CD4-positive, alpha-beta T cell (primary cell): ENCODE measurements at places on chromosomes 5 and 9. TPM values are rescaled to one million over a fixed set of nuclear protein-coding genes. Genes with fewer than 3 reads are reported as not detected.

DNA sequence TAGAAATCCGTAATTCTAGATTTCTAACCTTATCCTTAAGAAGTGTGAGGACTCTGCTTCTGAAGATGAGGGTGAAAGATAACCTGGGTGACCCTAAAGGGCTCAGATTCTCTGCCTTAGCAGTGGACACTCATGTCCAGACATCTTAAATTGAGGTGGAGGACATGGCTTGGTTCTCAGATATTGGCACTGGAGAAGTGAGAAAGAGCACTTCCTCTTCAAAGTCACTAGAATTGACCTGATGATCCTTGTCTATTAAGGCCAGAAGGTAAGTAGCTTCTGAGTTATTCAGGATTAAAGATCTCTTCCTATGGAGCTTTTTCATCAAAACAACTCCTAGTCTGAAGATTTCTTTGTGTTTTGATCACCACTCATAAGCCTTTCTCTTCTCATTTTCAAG, 54.8 kb downstream of the C9 start:
- H3K4me1 ChIP-seq, result no peaks in the 10 kb centered on the region
- no peak overlapping the region for H3K27ac ChIP-seq
- no peaks in the 10 kb centered on the region for H3K36me3 ChIP-seq
- H3K4me3 ChIP-seq, result no peak overlapping the region

- no peak overlapping the region for H3K4me3 ChIP-seq
- H3K36me3 ChIP-seq, result no peaks in the 10 kb centered on the region
- DNase-seq, result no peak
- H3K27ac ChIP-seq, result no peak overlapping the region
- no peaks in the 10 kb centered on the region for H3K27me3 ChIP-seq
Measured at GRCh38 chr5:166188501-166189325, 2102.7 kb upstream of the WWC1 start.

DNA sequence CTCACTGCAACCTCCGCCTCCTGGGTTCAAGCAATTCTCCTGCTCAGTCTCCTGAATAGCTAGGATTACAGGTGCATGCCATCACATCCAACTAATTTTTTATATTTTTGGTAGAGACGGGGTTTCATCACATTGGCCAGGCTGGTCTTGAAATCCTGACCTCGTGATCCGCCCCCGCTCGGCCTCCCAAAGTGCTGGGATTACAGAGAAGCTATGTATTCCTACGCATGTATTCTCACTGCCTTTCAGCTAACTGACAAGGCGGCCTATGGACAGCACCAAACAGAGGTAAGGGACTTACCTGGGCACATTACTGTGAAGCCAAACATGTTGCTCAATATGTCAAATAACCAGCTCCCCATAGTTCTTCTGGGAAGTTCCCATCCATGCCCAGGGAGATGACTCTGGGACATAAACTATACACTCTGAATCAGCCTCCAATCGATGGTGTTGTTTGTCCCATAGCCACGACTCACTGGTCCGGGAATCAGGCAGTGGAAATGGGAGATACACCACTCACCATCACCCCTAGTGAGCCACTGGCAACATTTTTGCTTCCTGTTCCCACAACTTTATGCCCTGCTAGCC, 114.6 kb downstream of the SYK start:
- H3K27ac ChIP-seq, result no peak overlapping the region
- no peaks in the 10 kb centered on the region for H3K4me1 ChIP-seq
- DNase-seq, result no peak
- no peaks in the 10 kb centered on the region for H3K36me3 ChIP-seq
- H3K4me3 ChIP-seq, result no peak overlapping the region
- no peaks in the 10 kb centered on the region for H3K27me3 ChIP-seq

GLE1 gene
- 8.0 TPM for total RNA-seq

GRCh38 chr9:69797675-69798074, 22.9 kb upstream of the CFAP95 start:
- no peaks in the 10 kb centered on the region for H3K4me1 ChIP-seq
- no peak overlapping the region for H3K4me3 ChIP-seq
- H3K36me3 ChIP-seq, result no peaks in the 10 kb centered on the region
- no peak for DNase-seq
- H3K27ac ChIP-seq, result no peak overlapping the region
